ENCODE measurements at places on chromosomes 11 and 22.

- no peak for DNase-seq
Measured at GRCh38 chr11:96085319-96085930, 161.5 kb upstream of the MTMR2 start.

GRCh38 chr22:19743651-19744050 is 16.9 kb upstream of the TBX1 start:
- no peak for DNase-seq

DNA sequence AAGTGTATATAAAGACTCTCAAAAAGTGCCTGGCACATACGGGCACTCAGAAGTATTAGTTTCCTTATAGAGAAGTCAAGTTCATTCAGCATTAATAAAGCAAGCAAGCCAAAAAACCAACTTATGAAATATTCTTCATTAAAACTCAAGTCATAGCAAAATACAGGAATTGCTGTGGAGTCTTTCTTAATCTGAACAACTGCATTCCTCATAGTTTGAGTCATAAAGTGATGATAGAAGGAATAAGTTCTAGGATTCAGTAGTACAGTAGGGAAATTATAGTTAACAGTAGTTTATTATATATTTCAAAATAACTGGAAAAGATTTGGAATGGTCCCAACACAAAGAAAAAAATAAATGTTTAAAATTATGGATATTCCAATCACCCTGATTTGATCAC is 200.3 kb downstream of the C11orf91 start:
- no peak for DNase-seq

GRCh38 chr11:68077617-68078582 is 39.1 kb downstream of the TCIRG1 start:
- no peak for DNase-seq

GRCh38 chr11:47532597-47533213 is 20.2 kb downstream of the CELF1 start:
- DNase-seq, result no peak

DNA sequence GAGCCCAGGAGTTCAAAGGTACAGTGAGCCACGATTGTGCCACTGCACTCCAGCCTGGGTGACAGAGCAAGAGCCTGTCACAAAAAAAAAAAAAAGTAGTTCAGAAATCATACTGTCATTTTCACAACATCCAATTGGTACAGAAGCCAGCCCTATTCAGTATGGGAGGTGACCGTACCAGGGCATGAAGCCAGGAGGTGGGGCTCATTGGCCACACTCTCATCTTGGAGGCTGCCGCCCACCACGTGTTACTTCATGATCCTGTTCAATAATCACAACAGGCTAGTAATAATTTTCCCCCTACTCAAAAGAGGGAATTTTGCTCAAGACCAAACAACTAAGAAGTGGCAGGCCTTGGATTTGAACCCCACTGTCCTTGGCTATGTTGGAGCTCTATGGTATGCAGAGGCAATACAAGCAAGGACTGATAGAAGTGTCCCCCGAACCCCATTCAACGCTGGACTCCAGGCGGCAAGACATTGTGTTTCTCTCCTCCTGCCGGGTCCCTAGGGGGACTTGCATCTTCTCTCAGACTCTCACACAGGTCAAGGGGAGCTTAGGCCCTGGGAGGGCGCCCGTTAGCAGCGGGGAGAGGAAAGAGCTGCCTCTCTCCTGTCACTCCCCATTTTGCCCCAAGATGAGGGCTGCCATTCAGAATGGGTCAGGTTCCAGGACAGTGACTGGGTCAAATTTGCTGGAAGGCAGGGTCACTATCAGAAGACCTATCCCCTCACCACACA is 40.2 kb upstream of the EMID1 start:
- no peak for DNase-seq

DNA sequence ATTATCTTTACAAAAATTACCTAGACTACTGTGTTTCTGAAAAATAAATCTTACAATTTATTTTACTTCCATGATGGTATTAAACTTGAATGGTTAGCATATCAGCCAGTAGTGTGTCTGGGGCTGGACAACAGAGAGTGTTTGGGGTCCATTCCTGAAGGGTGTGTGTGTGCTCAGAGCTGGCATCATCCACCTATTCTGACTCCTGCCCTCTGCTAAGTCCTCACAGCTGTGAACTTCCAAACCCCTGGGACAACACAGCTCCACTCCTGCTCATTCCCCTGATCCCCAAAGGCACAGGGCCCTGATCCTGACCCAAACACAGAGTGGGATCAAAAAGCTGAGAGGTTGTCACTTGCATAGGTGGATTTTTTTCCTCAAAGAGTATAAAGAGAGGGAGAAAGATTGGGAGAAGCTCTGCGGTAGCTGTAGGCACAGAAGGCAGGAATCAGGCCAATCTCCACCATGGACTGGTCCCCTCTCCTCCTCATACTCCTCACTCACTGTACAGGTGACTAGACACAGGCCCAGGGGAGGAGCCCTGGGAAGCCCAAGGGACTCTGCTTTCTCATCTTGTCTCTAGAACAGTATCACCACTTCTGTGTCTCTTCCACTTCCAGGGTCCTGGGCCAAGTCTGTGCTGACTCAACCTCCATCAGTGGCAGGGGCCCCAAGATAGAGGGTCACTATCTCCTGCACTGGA is 55.7 kb upstream of the TOP3B start:
- no peak for DNase-seq

GRCh38 chr11:12070446-12071267 is 39.7 kb upstream of the MICAL2 start:
- DNase-seq, result no peak

DNA sequence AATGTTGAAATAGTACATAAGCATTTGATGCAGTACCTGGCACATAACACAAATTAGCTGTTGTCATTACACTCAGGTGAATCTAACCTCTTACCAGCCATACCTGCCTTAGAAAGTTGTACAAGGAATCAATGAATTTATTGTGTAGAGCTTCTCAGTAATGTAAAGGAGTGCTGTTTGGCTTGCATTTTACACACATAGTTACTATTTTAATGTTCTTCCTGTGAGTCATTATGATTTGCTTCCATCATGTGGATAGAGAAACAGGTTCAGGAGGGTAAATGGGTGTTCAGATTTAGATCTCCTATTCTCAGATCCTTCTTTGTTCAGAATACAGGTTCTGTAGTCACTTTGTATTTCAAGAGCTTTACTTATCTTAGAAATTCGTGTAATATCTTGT is 27.6 kb upstream of the RCE1 start:
- no peak for DNase-seq

DNA sequence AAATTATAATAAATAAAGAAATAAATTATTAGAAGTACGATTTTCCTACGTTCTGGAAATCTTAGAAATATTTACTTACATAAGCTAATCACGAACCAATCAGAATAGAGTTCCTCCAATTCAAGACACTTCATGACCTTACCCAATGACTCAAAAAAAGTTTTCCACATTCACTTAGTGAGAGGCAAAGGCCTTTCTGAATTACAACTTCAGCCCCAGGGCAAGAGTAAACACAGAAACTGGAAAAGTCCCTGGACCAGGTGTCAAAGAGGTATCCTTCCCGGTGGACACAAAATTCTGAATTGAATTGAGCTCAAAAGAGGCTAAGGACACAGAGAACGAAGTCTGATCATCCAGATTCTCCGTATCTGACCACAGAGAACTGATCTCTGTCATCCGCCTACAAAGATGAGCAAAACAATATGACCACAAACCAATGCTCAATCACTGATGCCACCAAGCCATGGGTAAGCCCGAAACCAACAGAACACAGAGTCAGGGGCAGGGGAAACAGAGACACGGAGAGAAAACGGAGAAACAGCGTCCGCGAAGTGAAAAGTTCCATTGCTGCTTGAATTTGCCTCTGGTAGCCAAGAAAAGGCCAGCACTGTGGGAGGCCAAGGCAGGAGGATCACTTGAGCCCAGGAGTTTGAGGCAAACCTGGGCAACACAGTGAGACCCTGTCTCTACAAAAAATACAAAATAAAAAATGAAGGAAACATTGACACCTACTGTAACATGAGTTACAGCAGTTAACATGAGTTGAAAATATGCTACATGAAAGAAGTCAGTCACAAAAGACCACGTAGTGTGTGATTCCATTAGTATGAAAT is 6.8 kb downstream of the BID start:
- no peak for DNase-seq

DNA sequence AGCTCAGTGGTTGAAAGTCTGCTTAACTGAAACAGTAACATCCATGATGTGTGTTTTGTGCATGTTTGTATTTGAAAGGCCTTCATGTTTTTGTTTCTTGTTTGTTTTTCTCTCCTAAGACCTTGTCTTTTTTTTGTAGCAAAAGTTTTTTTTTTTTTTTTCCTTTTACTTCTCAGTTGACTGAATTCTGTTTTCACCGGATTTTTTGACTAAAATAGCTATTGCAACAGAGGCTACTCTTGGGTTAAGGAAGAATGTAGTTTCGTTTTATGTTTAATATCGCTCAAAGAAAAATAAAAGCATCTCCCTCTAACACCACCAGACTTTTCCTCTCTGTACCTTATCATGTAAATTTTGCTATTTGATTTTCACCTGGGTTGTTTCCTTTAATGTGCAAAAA is 15.1 kb downstream of the APOL6 start:
- no peak for DNase-seq

DNA sequence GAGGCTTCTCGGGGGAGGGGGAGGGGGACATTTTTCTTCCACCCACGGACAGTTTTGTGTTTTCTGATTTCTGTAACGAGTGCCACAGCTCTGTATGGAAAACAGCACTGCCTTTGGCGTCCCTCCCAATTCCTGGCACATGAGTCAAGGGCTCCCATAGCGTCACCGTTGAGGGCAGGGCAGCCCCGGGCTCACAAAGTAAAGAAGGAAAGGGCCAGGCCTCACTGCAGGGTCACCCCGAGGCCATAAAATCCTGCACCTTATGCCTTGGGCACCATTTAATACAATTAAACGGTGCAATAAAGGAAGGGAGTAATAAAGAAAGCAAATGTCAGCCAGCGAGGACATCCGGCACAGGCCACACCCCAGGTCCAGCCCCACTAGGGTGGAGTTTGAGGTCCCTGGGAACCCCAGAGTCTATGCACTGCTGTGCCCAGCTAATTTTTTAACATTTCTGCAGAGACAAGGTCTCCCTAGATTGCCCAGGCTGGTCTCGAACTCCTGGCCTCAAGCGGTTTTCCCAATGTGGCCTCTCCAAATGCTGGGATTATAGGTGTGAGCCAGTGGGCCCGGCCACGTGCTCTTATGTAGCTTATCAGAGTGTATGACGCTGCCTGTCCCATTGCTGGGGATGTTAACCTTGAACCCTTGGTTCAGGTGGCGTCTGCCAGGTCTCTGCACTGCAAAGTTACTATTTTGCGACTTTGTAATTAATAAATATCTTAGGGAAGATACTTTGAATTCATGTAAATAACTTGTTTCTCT is 13.6 kb upstream of the MUC2 start:
- no peak for DNase-seq

DNA sequence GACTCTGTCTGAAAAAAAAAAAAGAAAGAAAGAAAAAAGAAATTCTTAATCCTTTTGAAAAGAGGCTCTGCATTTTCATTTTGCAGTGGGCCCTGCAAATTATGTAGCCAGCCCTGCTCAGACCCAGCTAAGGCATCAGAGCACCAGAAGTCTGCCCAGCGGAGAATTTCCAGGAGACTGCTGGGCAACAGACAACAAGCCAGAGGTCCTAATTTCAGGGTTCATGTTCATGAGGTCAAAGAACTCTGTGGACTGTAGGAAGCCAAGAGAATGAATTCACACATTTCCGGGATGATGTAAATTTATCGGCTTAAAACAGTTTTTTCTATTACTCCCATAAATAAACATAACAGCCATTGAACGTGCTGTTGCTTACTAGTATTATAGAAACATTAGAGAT is 14.8 kb upstream of the RTCB start:
- no peak for DNase-seq

DNA sequence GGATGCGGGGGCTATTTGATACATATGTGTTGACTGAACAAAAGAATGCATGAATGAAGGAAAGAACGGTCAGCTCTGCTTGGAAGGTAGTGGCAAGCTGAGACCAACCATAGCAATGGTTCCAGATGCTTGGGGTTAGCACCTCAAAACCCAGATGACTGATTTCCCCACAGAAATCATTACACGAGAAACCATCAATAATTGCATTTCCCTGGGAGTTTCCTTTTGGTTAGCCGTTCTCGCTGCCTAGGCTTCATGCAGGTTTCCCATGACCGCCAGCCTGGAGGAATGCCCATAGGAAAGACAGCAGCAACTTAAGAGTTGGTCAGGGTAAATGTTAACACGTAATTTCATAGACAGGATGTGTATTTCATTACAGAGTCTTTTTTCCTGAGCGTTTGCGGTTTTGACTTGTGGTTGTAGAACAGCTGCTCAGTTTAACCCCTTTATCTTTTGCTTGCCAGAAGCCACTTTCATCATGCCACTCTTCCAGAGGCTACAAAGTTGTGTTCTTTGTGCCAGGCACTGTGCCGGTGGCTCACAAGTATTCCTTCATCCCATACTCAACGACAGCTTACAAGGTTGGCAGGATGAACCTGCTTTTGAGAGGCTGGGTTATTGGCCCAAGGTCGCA is 2.8 kb downstream of the IL17RA start:
- DNase-seq, result no peak

DNA sequence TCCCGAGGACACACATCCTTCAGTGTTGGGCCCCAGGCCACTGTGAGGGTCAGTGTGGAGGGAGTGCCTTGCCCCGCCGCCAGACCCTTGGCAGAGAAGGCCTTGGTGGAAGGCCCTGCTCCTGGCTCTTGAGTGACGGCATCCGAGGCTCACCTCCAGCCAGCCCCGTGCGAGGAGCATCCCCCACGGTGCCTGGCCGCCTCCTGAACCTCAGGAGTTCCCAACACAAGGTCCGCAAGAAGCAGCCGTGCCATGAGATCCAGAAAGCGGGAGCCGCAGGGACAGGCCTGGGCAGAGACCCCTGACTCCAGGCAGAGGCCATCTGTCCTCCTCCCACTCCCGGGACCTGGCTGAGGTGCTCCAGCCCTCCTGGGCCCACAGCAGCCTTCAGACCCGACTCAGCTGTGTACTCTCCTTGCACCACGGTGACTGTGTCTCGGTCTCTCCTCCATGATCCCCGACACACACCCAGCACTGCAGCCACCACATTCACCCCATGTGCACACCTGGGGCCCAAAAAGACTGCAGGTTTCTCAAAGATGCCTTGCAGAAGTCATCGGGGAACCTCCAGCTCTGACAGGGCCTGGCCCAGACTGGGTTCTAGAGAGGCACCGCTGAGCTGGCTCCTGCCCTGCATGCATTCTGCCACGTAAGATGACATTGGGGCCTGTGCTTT is 870.2 kb downstream of the BRD1 start:
- no peak for DNase-seq

DNA sequence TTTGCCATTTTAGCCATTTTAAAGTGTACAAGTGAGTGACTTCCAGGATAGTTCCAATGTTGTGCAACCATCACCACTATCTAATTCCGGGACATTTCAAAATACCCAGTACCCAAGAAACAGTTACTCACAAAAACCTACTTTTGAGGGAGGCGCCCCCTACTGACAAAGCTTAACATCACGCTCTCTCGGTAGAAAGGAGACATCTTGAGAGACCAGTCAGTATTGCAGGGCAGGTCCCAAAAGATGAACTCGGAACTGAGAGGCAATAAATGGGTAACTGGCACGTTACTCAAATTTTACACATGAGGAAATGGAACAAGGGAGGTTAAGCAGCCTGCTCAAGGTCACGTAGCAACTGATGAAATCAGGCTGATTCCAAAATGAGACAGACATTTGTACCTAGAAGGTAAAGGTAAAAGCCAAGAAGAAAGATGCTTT is 50.0 kb upstream of the POU2AF1 start:
- peak; percentile 8 for DNase-seq

All from GOT3 (cell line).